Muscle of back (tissue), 13 donors: ENCODE measurements at places on chromosomes 5 and 9.

GRCh38 chr5:125717209-125717608 lies 706.0 kb upstream of the GRAMD2B start:
- DNase-seq: peak; percentile 64

- no peak for DNase-seq
Observed at GRCh38 chr5:110631236-110631635, 95.2 kb downstream of the TMEM232 start.

- peak; percentile 16 for DNase-seq
Observed at GRCh38 chr5:21817668-21818369, 1035.3 kb downstream of the CDH12 start.

- no peak for DNase-seq
Observed at GRCh38 chr5:131630208-131630962, 4.6 kb downstream of the RAPGEF6 start.

DNA sequence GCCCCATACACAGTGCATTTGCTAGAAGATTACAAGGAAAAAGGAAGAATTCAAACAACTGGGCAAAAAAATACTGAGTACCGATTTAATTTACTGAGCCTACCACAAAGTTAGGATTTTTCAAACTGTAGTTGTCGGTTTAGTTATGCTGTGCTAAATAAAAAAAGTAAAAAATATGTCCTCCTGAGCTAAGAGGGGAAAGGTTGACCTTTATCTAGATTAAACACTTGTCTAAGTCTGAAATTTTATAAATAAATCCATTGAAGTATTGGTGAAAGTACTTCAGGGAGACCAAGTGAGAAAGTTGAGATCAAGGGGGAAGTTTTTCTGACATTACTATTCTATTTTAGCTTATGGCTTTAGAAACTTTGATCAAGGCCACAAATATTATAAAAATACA lies 19.1 kb upstream of the DAB2 start:
- DNase-seq: no peak

- DNase-seq: no peak
Observed at GRCh38 chr5:181235689-181236366, 7.9 kb downstream of the RACK1 start.

- no peak for DNase-seq
Observed at GRCh38 chr9:113355040-113355596, 5.8 kb downstream of the BSPRY start.

DNA sequence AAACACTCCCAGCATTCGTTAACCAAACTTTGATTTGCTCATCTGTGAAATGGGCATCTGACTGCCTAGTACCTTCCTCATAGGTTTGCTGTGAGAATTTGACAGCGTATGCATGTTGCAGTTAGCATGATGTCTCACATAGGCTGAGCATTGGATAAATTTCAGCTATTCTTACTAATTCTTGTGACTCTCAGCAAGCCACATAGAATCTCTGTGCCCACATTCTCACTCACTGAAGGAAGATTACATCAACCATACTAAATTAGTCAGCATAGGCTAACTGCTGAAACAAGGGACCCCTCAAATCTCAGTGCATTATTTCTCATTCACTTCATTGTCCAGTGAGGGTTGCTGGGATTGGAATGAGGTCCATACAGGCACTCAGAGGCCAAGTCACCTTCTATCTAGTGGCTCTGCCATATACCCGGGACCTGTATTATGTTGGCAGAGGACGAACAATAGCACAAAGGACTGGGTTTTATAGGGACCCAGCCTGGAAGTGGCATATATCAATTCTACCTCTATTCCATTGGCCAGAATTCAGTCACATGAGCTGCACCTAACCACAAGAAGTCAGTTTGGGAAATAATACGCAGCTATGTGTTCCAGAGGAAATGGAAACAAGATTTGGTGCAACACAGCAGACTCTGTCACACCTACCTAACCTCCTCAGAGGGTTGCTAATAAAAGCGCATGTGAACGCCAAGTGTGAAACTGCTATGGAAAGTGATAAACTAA lies 4.2 kb upstream of the PTGER4 start:
- no peak for DNase-seq

DNA sequence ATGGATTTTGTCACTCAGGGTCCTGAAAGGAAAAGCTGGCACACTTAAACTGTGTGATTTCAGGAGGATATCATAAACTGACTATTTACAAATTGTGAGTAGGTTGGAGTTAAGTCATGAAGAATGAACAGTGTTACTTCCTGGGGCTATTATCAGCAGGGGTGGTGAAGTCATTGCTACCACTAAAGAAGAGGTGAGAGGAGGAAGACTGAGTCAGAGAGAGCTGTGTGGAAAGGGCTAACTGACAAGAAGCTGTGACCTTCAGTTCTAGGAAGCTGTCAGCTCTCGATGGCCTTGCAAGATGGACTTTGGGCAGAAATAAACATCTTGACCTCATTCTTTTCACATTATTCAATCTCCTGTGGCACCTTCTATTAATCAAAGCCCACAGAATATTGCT lies 72.3 kb upstream of the STARD4 start:
- DNase-seq: no peak

GRCh38 chr5:5494489-5495402 lies 72.3 kb downstream of the ICE1 start:
- peak; percentile 17 for DNase-seq

DNA sequence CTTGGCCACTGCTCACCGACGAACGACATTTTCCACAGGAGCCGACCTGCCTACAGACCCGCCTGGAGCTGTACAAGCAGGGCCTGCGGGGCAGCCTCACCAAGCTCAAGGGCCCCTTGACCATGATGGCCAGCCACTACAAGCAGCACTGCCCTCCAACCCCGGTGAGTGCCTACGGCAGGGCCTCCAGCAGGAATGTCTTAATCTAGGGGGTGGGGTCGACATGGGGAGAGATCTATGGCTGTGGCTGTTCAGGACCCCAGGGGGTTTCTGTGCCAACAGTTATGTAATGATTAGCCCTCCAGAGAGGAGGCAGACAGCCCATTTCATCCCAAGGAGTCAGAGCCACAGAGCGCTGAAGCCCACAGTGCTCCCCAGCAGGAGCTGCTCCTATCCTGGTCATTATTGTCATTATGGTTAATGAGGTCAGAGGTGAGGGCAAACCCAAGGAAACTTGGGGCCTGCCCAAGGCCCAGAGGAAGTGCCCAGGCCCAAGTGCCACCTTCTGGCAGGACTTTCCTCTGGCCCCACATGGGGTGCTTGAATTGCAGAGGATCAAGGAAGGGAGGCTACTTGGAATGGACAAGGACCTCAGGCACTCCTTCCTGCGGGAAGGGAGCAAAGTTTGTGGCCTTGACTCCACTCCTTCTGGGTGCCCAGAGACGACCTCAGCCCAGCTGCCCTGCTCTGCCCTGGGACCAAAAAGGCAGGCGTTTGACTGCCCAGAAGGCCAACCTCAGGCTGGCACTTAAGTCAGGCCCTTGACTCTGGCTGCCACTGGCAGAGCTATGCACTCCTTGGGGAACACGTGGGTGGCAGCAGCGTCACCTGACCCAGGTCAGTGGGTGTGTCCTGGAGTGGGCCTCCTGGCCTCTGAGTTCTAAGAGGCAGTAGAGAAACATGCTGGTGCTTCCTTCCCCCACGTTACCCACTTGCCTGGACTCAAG lies 1.5 kb downstream of the CSF2 start:
- DNase-seq: no peak

DNA sequence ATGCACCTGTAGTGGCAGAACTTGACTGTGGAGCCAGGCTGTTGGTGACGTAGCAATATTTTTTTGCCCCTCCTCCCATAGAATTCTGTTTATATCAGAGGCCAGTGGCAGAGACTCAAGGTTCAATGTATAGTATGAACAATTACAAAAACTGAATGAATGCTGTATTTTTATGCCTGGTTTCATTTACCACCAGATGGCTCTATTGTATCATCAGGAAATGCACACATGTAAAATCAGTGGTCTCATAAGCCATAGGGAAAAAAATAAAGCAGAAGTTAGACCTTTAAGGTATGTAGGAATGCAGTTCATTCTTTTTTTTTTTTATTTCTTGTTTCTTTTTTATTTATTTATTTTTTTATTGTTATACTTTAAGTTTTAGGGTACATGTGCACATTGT lies 43.6 kb downstream of the CCDC192 start:
- DNase-seq: peak; percentile 48

GRCh38 chr5:37814699-37815098 lies 25.1 kb downstream of the GDNF start:
- DNase-seq: no peak

DNA sequence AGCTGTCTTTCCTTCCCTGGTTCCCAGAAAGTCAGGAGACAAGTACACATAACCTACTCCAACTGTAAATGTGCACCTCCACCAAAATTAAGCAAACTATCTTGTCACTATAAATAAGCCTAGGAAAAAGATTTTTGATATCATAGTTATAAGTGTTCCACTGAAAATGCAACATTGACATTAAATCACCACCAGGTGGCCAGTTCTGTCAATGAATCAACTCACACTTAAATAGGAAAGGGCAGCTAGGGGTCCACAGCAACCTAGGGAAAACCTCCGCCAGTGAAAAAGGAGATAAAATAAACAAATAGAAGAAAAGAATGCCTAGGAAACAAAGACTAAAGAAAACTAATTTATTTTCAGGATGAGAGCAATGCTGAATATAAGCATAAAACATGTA lies 243.0 kb upstream of the PTPRD start:
- no peak for DNase-seq

DNA sequence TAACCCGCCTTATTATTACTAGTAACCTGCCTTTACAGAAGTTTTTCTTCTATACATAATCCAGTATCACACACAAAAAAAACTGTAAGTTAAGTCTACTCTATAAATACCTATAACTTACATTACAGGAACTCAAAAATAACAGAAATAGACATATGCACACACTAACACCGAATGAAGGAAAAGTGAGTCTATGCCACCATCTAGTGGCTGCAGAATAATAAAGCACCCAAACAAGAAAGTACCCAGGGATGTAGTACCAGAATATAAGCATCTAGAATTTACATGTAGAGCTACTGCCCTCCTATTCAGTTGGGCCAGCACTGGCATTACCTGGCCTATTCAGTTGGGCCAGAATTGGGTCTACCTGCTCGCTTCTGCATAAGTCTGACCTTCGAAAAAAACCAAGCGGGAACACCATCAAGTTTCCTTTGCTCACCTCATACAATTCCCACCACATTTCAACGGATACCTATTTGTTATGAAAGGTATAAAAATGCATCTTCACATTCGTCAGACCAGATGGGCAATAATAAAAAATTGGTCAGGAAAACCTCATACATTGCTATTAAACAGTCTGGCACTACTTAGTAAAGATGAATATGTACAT lies 4.0 kb upstream of the NIPSNAP3A start:
- DNase-seq: peak; percentile 73

DNA sequence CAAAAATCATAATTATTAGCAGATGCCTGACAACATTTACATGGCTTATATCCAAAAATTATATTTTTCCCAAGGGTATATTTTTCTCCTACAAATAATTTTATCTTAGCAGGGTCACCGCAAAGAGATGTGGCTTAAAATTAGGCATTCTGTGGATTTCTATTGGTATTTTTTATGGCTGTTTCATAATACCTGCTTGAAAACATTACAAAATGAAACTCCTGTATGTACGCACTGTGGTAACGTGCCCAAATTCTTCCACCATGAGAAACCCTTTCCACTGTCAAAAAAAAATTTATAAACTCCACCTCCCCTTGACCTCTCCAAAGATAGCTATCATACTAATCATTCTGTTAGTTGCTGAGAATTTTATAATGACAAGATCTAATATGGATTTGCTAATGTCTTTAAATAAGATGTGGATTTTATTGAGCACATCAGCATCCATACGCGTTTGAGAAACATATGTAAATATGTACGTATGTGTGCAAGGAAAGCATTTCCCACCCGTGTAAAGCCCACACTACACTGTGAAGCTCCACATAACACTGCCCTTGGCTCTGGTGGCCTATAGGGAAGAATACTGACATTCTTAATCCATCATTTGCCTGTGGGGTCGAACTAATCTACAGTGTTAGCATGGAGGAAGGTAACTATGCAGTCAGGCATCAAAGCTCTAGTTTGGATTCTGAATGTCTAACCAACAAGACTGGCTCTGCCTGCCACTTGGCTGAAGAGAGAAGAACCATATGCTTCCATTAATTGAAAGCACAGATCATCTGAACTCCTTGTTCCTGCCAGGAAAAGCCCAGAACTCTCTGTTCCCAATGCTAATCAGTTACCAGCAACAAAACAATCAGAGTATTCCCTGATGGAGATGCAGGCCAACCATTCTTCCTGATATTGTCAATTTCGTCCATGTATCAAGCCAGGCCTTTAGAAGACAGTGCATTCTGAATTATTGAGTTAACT lies 244.7 kb downstream of the SPOCK1 start:
- peak; percentile 37 for DNase-seq

DNA sequence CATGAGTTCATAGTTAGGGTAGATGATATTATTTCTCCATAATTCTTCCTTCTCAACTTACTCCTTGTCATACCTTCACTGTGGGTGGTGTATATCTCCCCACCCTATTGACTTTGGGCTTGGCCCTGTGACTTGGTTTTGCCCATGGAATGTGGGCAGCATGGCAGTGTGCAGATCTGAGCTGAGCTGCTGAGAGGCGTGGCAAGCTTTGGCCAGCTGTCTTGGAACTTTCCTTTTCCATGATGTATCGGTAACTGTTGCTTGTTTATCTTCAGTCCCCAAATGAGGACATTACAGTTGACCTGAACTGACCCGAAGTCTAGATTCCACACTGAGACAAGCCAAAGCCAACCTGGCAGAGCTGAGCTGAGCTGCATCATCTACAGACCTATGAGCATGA lies 70.4 kb downstream of the RALGPS1 start:
- peak; percentile 49 for DNase-seq

DNA sequence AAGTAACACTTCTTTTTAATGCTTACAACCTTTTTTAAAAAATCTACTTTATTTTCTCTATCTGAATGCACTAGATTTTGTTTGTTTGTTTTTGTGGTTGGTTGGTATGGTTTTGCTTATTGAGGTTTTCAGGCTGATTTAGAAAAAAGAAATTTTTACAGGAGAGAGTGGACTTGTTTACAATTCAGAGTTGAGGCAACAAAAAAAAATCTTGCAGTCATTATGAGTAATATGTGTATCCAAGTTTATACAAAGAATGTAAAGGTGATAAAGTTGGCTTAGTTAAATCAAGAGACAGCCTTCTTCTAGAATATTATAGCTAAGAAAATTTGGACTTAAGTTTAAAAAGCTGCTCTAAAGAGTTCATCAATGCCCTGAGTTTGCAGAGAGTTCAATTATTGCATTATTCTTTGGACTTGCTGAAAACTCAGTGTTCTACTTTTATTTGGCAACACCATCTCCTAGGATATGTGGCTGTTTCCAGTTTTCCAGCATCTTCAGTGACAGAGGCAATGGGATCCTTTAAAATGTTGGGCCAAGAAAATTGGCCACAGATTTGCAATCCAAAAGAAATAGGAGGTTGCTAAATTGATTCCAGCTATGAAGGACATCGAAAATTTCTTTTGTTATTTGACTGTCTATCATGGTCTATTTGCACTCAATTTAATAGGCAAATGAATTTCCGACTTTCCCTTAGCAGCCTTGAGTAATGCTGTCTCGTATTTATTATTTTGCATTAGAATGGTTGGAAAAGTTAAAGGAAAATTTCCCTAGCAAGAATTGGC lies 10.7 kb downstream of the STK32A start:
- peak; percentile 64 for DNase-seq

DNA sequence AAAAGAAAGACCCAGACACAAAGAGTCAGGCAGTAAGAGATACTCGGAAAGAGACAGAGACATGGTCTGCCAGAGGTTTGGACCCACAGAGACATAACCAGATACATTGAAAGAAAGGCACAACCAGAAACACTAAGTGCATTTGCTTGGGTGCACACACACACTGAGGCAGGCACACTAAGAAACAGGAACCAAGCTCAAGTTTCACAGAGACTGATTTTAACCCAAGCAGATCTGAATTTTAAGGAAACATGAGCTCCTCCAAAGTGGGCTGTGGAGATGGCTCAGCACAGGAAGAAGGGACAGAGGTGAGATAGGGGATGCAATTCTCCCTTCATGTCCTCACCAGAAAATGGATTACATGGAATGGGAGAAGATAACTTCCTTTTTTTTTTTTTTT lies 9.5 kb downstream of the AQP3 start:
- DNase-seq: no peak
